ENCODE measurements at places on chromosomes 7 and 10. TPM values are rescaled to one million over a fixed set of nuclear protein-coding genes. Genes with fewer than 3 reads are reported as not detected.

The DEPP1 gene
- 51.6 TPM for polyA plus RNA-seq

GRCh38 chr10:12194752-12195271, 879 bp downstream of the NUDT5 start:
- no peak for DNase-seq

DNA sequence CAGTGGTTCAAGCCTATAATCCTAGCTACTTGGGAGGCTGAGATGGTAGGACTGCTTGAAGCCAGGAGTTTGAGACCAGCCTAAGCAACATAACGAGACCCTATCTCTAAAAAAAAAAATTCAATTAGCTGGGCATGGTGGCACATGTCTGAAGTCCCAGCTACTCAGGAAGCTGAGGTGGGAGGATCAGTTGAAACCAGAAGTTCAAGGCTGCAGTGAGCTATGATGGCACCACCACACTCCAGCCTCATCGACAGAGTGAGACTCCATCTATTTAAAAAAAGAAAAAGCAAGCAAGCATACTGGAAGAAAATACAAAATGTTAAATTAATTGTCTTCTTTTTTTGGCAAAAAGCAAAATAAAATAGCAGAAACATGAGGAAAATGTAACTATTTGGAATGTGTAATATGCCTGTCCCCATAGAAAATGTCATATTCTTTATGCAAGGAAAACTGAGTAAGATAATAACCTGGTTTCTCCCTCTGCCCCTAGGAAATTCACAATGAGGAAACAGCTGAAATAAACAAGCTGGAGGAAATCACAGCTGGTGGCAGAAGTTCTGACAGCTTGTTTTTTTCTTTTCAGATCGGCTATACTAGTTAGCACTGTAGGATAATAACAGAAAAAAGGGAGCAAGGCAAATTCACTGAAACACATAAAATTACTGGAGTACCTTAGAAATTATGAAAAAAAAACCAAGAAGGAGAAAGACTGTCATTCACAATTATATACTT, 48.5 kb downstream of the HERPUD2 start:
- DNase-seq: no peak

DNA sequence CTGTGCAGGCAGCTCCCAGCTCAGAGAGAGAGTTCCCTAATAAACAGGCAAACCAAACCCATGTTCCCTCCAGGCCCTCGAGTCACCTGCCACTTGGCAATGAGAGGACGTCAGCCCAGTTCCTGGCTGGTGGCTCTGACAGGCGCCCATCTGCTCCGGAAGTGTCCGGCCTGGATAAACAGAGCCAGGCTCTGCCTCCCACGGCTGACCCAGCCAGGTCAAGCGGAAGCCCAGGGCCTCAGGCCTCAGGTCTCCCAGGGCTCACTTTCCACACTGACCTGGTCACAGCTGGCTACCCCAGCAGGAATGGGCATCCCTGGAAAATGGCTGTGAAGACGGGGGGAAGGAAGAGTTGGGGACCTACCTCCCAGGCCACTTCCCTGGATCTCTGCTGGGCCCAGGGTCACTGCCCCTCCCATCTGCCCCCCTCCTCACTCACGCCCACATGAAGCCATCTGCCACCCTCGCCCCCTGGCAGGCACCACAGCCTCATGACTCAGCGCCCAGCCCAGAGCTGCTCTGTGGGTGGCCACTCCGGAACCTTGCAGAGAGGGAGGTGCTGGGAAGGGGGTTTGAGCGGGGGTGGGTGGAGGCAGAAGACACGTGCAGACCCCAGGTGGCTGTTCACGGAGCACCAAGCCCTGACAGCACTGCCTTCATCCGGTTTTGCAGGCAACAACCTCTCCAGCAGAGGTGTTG, 37.4 kb upstream of the DUSP5 start:
- DNase-seq: peak; percentile 58

DNA sequence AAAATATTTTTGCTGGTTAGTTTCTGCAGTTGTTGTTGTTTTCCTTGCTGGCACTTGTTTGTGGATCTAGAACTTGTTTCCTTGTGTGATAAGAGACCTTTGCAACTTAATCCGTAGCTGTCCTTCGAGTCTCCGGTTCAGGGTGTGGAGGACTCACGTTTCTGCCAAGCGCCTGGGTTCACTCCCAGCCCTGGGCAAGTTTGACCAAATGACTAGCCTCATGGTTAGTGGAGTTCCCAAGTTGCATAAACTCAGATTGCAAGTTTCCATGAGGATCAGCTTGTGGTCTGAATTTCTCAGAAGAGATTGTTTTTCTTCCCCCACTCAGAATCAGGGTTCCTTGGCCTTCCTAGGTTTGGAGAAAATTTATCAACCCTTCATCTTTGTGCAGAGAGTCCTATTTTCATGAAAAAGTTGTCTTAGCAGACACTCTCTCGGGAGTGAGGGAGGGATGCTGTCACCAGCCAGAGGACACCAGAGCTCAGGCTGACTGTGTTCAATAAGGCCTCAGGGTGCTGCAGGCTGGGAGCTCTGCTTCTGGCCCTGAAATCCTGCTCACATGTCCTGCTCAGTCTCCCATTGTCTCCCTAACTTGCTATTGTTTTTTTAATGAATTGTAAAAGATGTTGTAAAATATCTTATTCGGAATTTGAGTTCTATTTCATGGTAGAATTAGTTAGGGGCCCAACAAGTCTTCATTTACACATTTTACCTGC, 377.7 kb upstream of the KLF6 start:
- no peak for DNase-seq

GRCh38 chr10:122044045-122044661, 55.2 kb downstream of the TACC2 start:
- no peak for DNase-seq

DNA sequence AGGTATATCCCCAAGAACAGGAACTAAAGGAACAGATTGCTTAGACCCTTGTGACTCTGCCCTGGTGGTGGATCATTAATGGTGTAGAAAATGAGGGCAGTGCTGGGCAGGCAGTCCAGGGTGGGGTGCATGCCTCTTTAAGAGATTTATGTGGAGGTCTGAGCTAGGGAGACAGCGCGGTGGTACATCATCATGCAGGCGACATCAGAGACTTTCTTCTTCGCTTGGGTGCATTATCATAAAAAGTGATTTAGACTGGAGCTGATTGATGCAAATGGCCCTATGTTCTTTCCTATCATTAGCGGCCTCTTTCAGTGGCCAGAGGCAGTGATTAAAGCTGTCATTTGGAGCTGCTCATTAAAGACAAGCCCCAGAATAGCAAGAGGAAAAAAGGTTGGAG, 519.1 kb upstream of the GALNT17 start:
- DNase-seq: no peak

DNA sequence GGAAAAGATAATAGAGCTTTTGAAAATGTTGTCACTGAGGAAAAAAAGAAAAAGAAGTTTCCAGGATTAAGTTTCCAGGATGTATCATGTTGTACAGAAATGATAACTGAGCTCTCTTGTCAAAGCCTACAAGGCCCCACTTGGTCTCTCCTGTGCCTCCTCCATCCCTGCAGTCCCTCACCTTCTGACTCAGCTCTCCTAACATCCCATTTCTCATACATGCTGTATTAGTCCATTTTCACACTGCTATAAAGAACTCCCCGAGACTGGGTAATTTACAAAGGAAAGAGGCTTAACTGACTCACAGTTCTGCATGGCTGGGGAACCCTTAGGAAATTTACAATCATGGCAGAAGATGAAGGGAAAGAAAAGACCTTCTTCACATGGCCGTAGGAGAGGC, 3.8 kb upstream of the DGKI start:
- DNase-seq: no peak

All from thymus (tissue), 14 donors.